ENCODE measurements at places on chromosomes 1 and 21. TPM values are rescaled to one million over a fixed set of nuclear protein-coding genes. Genes with fewer than 3 reads are reported as not detected.
A peak's percentile ranks its signal among the peaks of the same experiment; 100 is the strongest.

AKNAD1 gene
- total RNA-seq = not detected

EXO1 gene
- 6.2 TPM for total RNA-seq

CFHR2 gene
- not detected for total RNA-seq

FABP3 gene
- total RNA-seq = 38.0 TPM

BMP8A gene
- total RNA-seq = 2.4 TPM

MMP23B gene
- total RNA-seq = 0.59 TPM

FAAH gene
- 2.4 TPM for total RNA-seq

SLC44A5 gene
- total RNA-seq = 0.36 TPM

CSRP1 gene
- total RNA-seq = 389 TPM

NASP gene
- 27.5 TPM for total RNA-seq

HSPB7 gene
- total RNA-seq = 4.1 TPM

S100A8 gene
- not detected for total RNA-seq

ACOT11 gene
- 2.9 TPM for total RNA-seq

PLPP3 gene
- 243 TPM for total RNA-seq

GRCh38 chr1:3783651-3784474 is 11.3 kb downstream of the SMIM1 start:
- peak; percentile 85 for DNase-seq
- H3K27me3 ChIP-seq = no peaks in the 10 kb centered on the region
- H3K27ac ChIP-seq = no peak overlapping the region
- no peak overlapping the region for H3K4me3 ChIP-seq
- H3K36me3 ChIP-seq = peaks cover 72% of the 10 kb centered on the region

DNA sequence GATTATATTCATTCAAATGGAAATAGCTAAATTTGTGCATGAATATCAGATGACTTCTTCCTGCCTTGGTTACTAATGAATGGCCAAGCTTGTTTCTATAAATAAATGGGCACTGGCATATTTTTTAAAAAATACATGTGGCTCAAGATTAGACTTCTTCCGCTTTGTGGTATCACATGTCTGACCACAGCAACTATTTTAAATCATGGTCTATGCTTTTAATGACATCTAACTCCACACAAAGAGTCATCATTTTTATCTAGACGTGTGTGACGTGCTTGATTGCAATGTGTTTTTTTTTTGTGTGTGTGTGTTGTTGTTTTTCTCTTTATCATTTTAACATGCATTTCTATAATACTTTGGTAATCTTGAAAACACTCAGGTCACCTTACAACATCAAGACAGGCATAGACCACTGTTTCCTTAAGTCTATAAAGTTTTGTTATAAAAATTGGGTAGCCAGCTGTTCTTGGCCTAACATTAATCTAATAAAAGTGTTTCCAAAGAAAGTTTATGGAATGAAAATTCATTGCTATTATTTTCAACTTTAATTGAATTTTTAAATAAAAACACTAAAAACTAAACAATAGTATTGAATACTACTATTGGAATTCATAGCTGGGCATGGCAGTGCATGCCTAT is 29.5 kb downstream of the RGS1 start:
- H3K4me1 ChIP-seq = no peaks in the 10 kb centered on the region
- H3K4me3 ChIP-seq = no peak overlapping the region
- no peaks in the 10 kb centered on the region for H3K27me3 ChIP-seq
- peak overlapping the region; percentile 4 for H3K27ac ChIP-seq

DNA sequence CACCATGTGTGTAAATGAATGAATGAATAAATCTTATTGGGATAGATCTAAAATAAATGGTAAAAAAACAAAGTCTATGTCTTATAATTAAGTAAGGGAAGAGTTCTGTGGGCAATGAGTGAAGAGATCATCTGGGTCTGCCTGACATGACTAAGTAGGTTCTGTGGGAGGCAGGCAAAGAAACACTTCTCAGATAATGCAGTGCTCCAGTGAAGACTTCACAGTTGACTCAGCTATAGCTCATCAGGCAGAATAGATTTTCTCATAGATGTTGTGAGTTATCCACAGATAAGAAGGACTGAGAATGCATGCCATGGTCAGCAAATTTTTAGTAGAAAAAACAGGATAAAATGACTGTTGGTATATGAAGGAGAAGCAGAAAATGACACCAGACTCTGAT is 12.4 kb downstream of the KRTAP22-2 start:
- H3K36me3 ChIP-seq = no peaks in the 10 kb centered on the region
- H3K27ac ChIP-seq = no peak overlapping the region
- DNase-seq = no peak
- no peaks in the 10 kb centered on the region for H3K4me1 ChIP-seq

- H3K36me3 ChIP-seq = no peaks in the 10 kb centered on the region
- H3K4me3 ChIP-seq = no peak overlapping the region
- DNase-seq = peak; percentile 89
- H3K27me3 ChIP-seq = no peaks in the 10 kb centered on the region
Observed at GRCh38 chr21:36456729-36457414, 23.1 kb downstream of the CLDN14 start.

- H3K4me3 ChIP-seq = no peak overlapping the region
- H3K27me3 ChIP-seq = no peaks in the 10 kb centered on the region
- H3K36me3 ChIP-seq = no peaks in the 10 kb centered on the region
- H3K27ac ChIP-seq = no peak overlapping the region
- H3K4me1 ChIP-seq = no peaks in the 10 kb centered on the region
Observed at GRCh38 chr1:238099871-238100270, 209.1 kb upstream of the ZP4 start.

- no peak for DNase-seq
- no peaks in the 10 kb centered on the region for H3K36me3 ChIP-seq
- H3K27ac ChIP-seq = no peak overlapping the region
Observed at GRCh38 chr1:184486761-184487445, 100.1 kb downstream of the C1orf21 start.

GRCh38 chr1:20359451-20360330 is 69.0 kb downstream of the VWA5B1 start:
- peaks cover 53% of the 10 kb centered on the region for H3K27me3 ChIP-seq
- no peaks in the 10 kb centered on the region for H3K4me1 ChIP-seq
- no peaks in the 10 kb centered on the region for H3K36me3 ChIP-seq
- no peak overlapping the region for H3K4me3 ChIP-seq

DNA sequence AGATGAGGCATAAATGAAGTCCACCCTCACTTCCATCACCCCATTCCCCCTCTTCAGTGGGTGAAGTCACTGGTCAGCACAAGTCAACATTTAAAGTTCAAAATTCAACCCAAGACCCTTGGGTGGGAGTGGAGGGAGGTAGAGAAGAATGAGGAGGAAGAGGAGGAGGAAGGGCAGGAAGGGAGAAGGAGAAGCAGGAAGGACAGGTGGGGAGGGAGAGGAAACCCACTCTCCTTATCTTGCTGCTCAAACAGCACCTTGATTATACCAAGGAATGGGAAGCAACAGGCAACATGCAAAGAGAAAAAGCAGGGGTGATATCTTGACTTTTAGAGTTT is 4.0 kb upstream of the BTG2 start:
- peak; percentile 30 for DNase-seq
- H3K4me3 ChIP-seq = no peak overlapping the region
- peaks cover 27% of the 10 kb centered on the region for H3K27me3 ChIP-seq
- H3K4me1 ChIP-seq = peaks cover 5% of the 10 kb centered on the region
- no peaks in the 10 kb centered on the region for H3K36me3 ChIP-seq
- H3K27ac ChIP-seq = no peak overlapping the region

GRCh38 chr1:197178998-197179397 is 32.5 kb upstream of the ASPM start:
- no peak for DNase-seq
- peak overlapping the region; percentile 65 for H3K27ac ChIP-seq
- H3K27me3 ChIP-seq = no peaks in the 10 kb centered on the region
- H3K4me3 ChIP-seq = no peak overlapping the region

GRCh38 chr21:18970941-18971340 is 567.4 kb upstream of the TMPRSS15 start:
- no peak overlapping the region for H3K27ac ChIP-seq
- no peaks in the 10 kb centered on the region for H3K36me3 ChIP-seq
- no peak overlapping the region for H3K4me3 ChIP-seq
- no peaks in the 10 kb centered on the region for H3K4me1 ChIP-seq
- DNase-seq = no peak

- H3K27ac ChIP-seq = no peak overlapping the region
- DNase-seq = peak; percentile 61
- H3K4me1 ChIP-seq = no peaks in the 10 kb centered on the region
- no peaks in the 10 kb centered on the region for H3K27me3 ChIP-seq
- H3K36me3 ChIP-seq = peaks cover 53% of the 10 kb centered on the region
Observed at GRCh38 chr1:84488107-84488506, 9.0 kb downstream of the RPF1 start.

DNA sequence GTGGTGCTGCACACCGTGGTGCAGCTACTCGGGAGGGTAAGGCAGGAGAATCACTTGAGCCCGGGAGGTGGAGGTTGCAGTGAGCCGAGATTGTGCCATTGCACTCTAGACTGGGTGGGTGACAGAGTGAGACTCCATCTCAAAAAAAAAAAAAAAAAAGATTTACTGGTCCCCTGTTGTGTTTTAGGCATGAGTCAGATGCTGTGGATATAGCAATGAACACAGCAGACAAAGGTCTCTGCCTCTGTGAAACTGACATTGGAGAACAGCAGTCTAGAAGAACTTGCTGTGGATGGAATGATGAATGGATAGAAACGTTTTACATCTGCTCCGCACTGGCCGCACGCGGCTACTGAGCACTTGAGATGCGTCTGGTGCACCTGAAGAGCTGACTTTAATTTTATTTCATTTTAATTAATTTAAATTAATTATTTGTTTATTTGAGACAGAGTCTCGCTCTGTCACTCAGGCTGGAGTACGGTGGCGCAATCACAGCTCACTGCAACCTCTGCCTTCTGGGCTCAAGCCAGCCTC is 24.5 kb upstream of the EPHA2 start:
- peaks cover 62% of the 10 kb centered on the region for H3K4me1 ChIP-seq
- no peaks in the 10 kb centered on the region for H3K27me3 ChIP-seq
- H3K36me3 ChIP-seq = no peaks in the 10 kb centered on the region
- peak; percentile 75 for DNase-seq

- H3K36me3 ChIP-seq = no peaks in the 10 kb centered on the region
- H3K4me1 ChIP-seq = no peaks in the 10 kb centered on the region
- no peak for DNase-seq
- H3K4me3 ChIP-seq = no peak overlapping the region
Observed at GRCh38 chr1:78348496-78349284, 142.1 kb upstream of the PTGFR start.

DNA sequence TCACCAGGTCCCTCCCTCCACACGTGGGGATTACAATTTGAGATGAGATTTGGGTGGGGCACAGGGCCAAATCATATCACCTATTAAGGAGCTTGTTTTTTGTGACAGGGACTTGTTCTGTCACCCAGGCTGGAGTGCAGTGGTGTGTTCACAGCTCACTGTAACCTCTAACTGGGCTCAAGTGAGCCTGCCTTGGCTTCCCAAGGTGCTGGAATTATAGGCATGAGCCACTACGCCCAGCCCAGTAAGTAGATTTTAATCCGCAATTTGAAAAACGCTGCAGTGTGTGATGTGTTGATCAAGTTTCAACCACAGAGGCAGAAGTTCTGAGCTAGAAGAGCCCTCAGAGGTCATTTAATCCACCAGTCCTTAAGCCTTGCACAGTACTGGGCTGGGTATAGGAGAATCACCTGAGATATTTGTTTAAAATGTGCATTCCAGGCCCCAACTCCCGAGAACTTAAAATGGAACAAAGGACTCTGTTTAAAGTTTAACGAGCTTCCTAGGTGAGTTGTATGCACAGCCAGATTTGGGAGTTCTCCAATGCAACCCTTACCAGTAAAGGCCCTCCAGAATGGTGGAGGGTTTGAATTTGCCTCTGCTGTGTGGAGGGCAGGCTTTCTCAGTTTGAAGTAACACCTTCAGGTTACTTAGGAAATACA is 13.4 kb downstream of the RPL11 start:
- H3K4me1 ChIP-seq = peaks cover under 1% of the 10 kb centered on the region
- H3K4me3 ChIP-seq = no peak overlapping the region
- no peak for DNase-seq

- no peaks in the 10 kb centered on the region for H3K36me3 ChIP-seq
- H3K27ac ChIP-seq = no peak overlapping the region
- no peak for DNase-seq
- H3K4me1 ChIP-seq = no peaks in the 10 kb centered on the region
- no peak overlapping the region for H3K4me3 ChIP-seq
Observed at GRCh38 chr1:30437059-30437576, 286.3 kb downstream of the MATN1 start.

GRCh38 chr1:152869808-152870419 is 8.2 kb upstream of the SMCP start:
- H3K27ac ChIP-seq = no peak overlapping the region
- peaks cover 3% of the 10 kb centered on the region for H3K4me1 ChIP-seq
- H3K36me3 ChIP-seq = no peaks in the 10 kb centered on the region
- DNase-seq = no peak
- no peaks in the 10 kb centered on the region for H3K27me3 ChIP-seq
- H3K4me3 ChIP-seq = no peak overlapping the region

GRCh38 chr1:246784621-246785493 is 60.6 kb downstream of the SCCPDH start:
- peak; percentile 94 for DNase-seq
- no peaks in the 10 kb centered on the region for H3K36me3 ChIP-seq
- H3K27me3 ChIP-seq = no peaks in the 10 kb centered on the region
- peak overlapping the region; percentile 49 for H3K4me3 ChIP-seq

- H3K4me1 ChIP-seq = peaks cover 21% of the 10 kb centered on the region
- no peaks in the 10 kb centered on the region for H3K27me3 ChIP-seq
- H3K4me3 ChIP-seq = no peak overlapping the region
- H3K36me3 ChIP-seq = no peaks in the 10 kb centered on the region
Observed at GRCh38 chr1:203271962-203272632, 33.2 kb upstream of the BTG2 start.

GRCh38 chr1:188906921-188907641 is 1570.6 kb downstream of the BRINP3 start:
- DNase-seq = no peak
- H3K27me3 ChIP-seq = no peaks in the 10 kb centered on the region
- H3K36me3 ChIP-seq = no peaks in the 10 kb centered on the region

DNA sequence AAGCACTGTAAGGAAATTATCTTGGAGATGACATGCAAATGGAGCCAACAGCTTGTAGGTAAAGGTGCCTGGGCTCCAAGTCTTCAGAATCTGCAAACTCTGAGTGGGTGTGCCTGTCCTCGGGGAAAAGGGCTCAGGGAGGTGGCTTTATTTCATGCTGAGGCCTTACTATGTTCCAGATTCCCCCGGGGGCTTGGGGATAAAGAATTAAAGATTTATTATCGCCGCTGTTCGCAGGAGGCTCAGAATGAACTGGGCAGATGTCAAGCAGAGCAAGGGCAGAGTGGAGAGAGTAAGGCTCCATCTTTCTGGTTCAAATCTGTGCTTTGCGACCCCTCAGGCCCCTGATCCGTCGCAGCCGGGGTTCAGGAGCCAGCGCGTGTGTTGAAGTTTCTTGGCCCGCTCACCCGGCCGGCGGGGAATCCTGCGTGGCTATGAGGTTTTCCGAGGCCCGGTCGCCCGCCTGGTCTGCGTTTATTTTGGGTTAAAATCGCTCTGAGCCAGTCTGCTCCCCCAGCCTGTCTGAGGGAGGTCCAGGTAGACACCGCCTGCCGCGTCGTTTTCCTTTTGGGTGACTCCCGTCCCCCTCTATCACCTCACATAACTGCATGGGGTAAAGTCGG is 19.5 kb downstream of the RHOU start:
- no peaks in the 10 kb centered on the region for H3K27me3 ChIP-seq
- no peak overlapping the region for H3K4me3 ChIP-seq
- no peak overlapping the region for H3K27ac ChIP-seq
- H3K4me1 ChIP-seq = no peaks in the 10 kb centered on the region

GRCh38 chr1:36510418-36510817 is 27.7 kb upstream of the CSF3R start:
- H3K27ac ChIP-seq = no peak overlapping the region
- no peaks in the 10 kb centered on the region for H3K27me3 ChIP-seq
- no peak for DNase-seq
- no peaks in the 10 kb centered on the region for H3K4me1 ChIP-seq
- no peaks in the 10 kb centered on the region for H3K36me3 ChIP-seq

GRCh38 chr1:230861970-230862595 is 6.2 kb downstream of the C1orf198 start:
- H3K36me3 ChIP-seq = peaks cover 41% of the 10 kb centered on the region
- H3K27me3 ChIP-seq = no peaks in the 10 kb centered on the region
- peaks cover 75% of the 10 kb centered on the region for H3K4me1 ChIP-seq
- H3K27ac ChIP-seq = peak overlapping the region; percentile 17
- DNase-seq = no peak
